T-helper 22 cell (primary cell): ENCODE measurements at places on chromosomes 3 and 15.

GRCh38 chr3:120894316-120895057 lies 13.5 kb upstream of the STXBP5L start:
- no peak for DNase-seq

DNA sequence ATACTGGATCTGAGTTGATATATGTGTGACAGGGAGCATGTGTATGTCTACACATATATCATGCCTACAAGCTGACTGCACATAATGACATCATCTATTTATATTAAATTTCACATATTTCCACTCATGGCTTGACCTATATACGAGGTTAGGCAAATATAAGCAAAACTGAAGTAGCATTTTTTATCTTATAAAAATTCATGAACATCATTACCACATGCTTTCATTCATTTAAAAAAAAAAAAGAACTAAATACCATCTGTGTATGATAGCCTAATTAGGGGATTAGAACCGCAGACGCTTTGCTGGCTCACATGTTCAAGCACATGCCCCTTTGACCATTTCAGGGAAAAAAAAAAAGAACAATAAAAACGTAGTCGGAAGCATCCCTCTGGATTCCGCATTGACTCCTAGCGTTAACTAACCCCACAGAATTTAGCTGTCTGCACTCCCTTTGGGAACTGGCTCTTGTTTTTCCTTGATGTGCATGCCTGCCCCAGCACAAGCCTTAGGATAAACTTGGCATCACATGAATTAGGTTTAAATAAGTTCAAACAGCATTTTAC lies 888.4 kb downstream of the ROBO1 start:
- no peak for DNase-seq

DNA sequence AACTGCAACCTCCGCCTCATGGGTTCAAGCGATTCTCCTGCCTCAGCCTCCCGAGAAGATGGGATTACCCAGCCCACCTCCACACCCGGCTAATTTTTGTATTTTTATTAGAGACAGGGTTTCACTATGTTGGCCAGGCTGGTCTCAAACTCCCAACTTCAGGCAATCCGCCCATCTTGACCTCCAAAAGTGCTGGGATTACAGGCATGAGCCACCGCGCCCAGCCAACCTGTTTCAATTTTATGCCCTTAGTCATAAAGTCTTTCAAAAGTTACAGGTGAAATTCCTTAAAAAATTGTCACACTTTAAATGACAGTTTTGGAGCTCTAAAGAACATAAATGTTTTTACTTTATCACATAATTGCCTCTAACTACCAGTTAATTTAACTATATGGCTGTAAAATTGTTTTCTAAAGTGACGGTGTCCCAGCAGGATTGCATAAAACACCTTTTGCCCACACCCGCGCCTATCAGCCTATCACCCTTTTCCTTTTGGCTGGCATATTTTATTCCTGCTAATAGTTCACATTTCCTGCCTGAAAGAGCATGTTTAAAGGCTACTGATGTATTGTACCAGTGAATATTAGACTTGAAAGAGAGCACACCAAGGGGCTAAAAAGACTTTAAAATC lies 164.2 kb upstream of the SEMA6D start:
- DNase-seq, result no peak

- DNase-seq, result no peak
These were observed 51.3 kb downstream of the NUP210 start for GRCh38 chr3:13368834-13369233.

- no peak for DNase-seq
These were observed 27.0 kb downstream of the PDE8A start for GRCh38 chr15:85008474-85009260.

GRCh38 chr3:134462331-134462941 lies 23.3 kb downstream of the ANAPC13 start:
- DNase-seq, result no peak

GRCh38 chr3:65888980-65889706 lies 149.6 kb downstream of the MAGI1 start:
- no peak for DNase-seq

DNA sequence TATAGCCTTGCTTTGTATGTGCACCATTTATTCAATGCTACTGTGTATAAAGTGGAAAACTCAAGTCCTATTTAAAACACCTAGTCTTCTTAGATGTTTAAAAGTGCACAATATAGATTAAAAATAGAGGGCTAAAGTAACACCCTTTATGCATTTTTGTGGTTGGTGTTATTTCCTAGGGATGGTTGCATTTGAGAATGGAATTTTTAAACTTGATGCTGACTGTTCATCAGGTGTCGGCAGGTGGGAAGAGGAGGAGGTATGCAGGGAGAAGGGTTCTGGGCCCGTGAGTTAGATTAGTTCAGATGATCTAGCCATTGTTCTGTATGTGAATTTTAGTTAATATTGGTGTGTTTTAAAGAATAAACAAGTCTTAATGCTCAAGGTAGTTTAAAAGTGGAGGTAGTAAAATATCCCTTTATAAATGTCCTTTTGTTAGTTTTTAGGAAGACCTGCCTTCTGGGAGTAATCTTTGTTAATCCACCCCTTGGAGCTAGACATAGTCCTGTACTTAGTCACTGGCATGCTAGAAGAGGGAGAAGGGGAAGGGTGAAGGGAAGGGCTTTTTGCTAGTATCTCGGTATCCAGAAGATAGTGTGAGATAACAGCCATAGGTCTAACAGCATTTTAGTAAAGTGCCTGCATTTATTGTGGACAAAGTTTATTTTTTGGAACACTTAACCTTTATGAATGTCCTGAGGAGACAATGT lies 8.1 kb upstream of the SRPRB start:
- DNase-seq, result no peak

DNA sequence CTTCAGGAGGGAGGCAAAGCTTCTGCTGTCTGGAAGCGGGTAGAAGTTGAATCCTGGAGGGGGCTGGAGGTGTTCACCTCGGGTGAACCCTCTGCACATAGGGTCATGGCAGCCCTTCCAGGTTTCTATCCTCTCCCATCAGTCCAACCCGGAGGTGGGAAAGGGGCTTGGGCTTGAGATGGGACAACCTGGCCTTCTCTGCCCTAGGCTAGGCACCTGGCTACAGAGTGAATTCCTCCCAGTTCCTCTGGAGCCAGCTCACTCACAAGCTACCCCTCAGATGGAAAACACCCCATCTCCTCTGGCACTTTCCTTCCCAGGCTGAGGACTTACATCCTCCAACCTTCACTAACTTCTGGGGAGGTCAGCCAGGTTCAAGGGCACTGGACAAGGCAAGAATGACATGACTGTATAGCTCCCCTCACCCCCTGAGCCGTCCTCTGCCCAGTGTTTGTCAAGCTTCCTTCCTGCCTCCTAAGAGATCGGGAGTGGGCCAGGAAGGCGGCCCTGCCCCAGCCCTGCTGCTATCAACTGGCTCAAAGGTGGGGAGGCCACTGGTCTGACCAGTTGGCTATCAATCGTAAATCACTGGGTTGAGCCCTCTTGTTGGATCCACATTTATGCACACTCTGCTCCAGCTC lies 45.8 kb downstream of the KLF15 start:
- DNase-seq, result no peak

- DNase-seq, result no peak
These were observed 102.9 kb upstream of the CGNL1 start for GRCh38 chr15:57273402-57273801.

DNA sequence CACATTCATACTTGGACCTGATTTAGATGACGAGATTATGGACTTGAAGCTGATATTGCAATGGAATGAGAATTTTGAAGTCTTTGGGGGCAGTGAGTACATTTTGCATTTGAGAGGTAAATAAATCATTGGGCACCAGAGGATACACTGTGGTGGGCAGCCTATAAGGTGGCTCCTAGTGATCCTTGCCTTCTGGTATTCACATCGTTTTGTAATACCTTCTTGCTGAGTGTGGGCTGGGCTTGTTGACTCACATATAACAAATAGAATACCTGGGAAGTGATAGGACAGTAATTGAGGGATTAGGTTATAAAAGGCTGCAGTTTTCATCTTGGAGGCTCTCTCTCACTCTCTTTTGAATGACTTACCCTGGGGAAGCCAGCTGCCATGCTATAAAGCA lies 605.5 kb upstream of the KCNMB2 start:
- DNase-seq, result no peak

DNA sequence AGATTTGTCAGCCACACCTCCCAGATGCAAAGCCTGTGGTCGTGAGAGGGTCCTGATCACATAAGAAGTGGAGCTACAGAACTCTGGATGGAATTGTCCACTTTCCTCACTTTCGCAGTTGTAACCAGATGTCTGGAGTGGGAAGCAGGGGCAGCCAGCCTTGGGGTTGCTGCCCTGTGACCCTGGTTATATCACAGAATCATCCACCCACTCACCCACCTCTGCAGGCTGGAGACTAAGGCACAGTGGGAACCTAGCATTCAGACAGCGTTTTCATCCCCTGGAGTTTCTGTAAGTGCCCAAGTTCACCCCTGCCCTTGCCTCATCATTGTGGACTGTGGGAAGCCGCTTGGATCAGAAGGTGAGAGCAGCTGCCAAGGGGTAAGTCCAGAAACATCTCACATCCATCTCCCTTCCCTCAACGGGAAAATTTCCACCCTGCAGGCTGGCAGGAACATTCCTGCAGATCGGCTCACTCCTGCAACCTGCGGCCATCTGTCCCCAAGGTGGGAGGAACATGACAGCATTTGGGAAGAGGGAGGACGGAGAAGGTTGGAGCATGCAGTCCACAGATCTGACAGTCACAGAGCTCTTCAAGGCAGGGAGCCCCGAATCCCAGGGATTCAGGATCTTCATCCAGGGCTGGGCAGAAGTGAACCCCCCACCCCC lies 2.9 kb upstream of the IQSEC1 start:
- no peak for DNase-seq

- DNase-seq, result no peak
These were observed 40.9 kb upstream of the MYO5C start for GRCh38 chr15:52336529-52336928.

DNA sequence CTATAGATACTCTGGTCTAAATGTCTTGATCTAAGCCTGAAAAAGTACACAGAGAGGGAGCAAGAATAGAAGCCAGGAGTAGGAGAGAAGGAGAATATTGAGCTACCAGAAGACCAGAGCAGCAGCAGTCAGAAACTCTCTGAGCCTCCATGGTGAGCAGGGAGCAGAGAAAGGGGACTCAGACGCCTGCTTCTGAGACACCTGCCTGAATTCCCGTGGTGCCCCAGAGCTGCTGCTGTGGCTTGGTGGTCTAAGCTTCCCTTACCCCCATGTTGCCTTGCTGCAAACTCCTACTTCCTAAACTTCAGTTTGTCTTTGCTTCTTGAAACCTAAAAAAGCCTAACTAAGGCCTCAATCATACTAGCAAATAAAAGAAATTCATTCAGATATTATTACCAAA lies 94.9 kb upstream of the STRIT1 start:
- DNase-seq, result no peak

DNA sequence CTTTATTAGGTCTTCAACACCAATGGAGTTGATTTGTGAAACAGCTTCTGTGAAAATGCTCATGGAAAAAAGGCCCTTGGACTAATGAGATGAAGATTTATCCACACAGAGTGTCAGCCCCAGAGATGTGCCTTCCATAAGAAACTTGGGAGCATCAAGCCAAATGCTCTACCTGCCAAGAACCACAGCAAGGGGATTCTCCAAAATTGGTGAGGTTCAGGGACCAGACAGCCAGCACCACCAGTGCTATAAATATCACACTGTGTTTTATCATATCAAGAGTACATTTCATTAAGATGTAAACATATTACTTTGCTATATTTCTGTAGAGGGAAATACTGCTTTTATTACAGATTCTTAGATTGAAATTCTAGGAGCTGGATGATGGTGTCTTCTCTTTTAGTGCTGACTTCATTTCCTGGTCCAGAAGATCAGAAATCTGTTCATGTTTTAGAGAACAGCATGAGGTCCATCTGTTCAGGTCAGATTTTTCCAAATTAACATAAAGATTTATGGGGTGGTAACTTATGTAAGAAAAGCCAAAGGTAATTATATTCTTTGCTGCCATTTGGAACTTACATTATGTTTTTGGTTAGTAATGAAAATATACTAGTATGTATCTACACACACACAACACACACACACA lies 17.7 kb downstream of the SLC35G2 start:
- no peak for DNase-seq

DNA sequence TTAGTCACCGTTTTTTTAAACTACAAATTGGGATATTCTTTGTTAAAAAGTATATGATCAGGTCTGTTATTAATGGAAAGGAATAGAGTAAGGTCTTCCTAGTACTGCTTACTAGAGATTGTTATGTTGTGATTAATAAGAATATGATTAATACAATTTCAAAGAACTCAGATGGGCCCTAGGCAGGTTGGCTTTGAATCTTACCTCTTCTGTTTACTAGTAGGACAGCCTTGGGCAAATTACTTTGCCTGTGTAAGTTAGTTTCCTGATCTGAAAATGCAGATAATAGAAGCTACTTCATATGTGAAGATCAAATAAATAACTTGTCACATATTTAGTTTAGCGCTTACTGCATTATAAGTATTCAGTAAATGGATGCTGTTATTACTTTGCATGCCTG lies 6.9 kb downstream of the GFM1 start:
- DNase-seq, result no peak

DNA sequence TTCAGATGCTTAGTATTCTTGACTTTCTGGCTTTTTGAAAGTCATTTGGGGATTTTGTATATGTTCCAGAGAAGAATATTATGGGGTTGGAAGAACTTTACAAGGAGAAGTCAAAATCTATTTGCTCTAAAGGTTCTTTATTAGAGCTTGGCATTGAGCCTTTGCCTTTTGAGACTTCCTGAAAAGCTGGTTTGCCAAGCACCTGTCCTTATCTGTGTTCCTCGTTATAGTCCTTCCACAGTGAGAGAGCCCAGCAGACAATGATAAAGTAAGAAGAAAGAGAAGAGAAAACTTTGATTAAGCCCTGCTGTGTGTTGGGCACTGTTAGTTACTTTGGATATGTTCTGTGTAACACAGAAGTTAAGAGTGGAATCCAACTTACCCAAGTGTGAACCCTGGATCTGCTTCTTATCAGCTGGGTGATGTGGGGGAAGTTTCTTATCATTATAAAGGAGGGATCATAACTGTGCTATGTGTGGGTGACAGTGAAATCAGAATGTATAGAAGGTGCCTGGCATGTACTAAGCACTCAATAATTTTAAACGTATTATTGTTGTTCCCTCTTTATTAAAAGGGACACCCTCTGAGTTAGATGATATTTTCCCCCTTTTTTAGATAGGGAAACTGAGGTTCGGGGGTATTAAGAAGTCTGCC lies 44.3 kb upstream of the POLR2M start:
- no peak for DNase-seq

DNA sequence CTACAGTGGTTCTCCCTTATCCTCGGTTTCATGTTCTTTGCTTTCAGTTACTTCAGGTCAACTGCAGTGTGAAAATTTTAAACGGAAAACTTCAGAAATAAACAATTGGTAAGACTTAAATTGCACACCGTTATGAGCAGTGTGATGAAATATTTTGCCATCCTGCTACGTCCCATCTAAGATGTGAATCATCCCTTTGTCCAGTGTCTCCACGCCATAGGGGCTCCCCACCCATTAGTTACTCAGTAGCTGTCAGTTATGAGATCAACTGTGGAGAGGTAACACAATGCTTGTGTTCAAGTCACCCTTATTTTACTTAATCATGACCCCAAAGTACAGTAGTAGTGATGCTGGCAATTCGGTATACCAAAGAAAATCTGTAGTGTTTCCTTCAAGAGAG lies 47.4 kb downstream of the TJP1 start:
- no peak for DNase-seq
